ENCODE measurements at places on chromosomes 16 and 17.

DNA sequence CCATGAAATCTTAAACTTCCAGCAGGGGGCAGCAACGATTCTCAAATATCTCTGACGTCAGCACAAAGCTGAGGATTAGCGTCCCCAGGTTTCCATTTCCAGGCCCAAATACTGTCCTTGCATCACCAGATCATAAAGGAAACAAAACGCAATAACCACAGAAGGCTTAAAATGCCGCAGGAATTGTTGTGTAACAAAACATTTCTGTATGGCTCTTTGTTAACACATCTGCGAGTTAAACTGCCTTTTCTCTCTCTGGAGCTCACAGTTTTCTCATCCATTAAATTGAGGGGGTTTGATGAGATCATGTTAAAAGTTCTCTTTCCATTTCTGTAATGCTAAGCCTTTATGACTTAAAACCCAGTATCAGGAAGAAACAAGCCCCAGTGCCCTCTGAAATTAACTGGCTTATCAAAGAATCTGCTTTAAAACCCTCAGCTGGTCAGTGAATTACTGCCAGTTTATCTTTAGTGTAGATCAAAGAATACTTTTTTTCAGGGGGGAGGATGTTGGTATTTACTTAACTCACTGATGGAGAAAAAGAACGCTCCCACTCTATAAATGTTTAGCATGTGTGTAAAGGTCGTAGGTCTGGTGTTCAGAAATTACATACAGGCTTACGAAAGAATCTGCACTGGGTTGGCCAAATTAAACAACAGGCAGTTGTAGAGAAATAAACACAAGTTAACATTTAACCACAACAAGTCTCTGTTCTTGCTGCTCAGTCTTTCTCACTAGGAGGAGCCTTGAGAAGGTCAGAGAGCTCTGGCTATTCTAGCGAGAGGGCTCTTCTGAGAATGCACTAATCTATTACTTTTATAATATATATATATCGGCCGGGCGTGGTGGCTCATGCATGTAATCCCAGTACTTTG, 10.6 kb upstream of the TERF2 start:
- peak; percentile 56 for DNase-seq

DNA sequence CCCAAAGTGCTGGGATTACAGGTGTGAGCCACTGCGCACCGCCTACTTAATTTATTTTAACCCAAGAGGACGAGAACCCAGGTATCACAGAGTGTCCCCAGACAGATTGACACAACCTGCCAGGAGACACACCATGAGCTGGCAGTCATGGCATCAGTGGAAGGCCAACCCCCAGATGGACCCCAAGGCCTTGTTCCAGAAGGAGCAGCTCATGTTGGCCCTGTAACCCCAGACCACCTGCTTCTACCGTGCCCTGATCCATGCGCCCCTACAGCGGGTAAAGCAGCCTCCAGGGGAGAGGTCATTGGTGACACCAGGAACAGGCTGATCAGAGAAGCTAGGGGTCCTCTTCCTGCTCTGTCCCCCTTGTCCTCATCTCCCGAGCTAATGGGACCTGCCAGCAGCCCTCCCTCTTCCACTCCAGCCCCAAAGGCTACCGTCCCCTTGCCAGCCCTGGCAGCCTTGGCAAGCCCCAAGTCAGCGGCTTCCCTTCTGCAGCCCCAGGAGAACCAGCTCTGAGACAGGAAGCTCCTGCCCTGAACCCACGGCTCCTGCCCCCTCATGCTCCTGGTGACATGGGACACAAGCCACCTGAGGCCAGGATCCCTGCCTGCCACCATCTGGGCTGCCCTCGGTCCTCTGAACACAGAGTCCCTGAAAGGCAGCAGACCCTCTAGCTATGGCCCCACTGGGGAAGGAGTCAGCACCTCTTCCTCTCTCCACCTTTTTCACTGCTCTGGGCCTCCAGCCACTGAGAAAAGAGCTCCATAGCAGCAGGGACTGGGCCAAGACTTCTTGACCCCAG, 6.3 kb downstream of the SULT1A1 start:
- DNase-seq, result no peak

GRCh38 chr16:65843941-65844340, 522.5 kb upstream of the CDH5 start:
- no peak for DNase-seq

GRCh38 chr16:78648517-78648916, 549.1 kb downstream of the WWOX start:
- DNase-seq, result no peak

GRCh38 chr17:50637829-50638605, 3.3 kb downstream of the ABCC3 start:
- no peak for DNase-seq

DNA sequence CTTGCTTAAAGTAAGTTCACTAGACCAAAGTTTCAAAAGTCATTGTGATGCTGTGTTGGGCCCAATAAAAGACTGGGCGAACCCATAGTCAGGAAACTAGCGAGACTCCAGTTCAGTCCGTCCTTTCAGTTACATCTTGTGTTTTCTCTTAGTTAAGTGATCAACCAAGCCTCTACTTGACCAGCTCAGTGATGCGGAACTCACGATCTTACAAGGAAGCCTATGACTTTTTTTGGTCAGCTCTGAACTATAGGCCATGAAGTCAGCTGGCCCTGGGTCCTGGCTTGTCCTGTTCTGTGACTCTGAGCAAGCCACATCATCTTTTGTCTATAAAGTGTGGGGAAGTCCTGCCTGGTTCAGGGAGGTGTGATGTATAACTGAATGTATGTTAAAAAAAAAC, 21.7 kb upstream of the WSCD1 start:
- no peak for DNase-seq

GRCh38 chr16:81923296-81923695, 88.0 kb downstream of the SDR42E1 start:
- DNase-seq, result no peak

DNA sequence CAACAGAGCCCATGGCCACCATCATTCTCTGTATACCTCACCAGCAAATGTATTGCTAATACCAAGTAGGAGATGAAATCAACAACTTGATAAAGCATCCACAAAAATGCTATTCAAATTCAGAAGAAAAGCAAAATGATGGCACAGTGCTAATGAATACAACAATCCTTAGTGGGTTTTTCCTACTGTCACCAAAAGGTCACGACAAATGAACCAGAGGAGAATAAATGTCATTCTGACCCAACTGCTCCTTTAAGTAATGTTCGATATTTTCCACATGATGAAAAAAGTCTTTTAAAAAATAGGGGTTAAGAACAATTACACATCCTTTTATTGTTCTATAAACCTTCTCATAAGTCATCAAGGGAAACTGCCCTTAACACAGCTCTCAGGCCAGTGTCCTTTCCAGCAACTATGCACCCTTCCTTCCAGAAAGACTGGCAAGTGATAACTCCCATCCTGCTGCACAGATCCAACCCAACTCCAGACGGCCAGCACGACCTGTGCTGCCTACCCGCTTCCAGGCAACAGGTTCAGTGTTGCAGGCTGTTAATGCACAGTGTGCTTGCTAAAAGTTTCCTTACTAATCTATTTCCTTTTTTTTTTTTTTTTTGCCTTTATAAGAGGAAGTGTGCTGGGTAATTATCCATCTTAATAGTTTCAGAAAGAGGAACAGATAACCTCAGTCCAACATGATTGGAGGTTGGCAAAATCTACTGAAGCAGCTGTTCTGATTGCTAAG, 15.4 kb downstream of the FBXO31 start:
- DNase-seq, result no peak

DNA sequence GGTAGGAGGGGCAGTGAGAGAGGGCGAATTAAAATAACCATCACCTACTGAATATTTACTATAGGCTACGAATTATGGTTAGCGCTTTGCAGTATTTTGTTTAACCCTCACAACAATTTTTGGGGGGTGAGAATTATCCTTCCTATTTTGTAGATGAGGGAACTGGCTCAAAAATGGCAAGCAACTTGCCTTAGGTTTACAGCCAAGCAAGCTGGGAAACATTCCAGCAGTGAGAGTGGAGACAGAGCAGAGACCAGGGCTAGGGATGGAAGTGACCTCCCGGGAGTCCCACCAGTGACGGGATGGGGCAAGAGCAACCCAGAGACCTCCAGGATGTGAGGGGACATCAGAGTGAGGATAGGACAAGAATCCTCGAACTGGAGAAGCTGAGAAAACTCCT, 352 bp upstream of the VMO1 start:
- no peak for DNase-seq

- no peak for DNase-seq
Observed at GRCh38 chr17:45104907-45105624, 27.2 kb downstream of the PLCD3 start.

- no peak for DNase-seq
Observed at GRCh38 chr16:77897129-77897437, 108.7 kb downstream of the VAT1L start.

DNA sequence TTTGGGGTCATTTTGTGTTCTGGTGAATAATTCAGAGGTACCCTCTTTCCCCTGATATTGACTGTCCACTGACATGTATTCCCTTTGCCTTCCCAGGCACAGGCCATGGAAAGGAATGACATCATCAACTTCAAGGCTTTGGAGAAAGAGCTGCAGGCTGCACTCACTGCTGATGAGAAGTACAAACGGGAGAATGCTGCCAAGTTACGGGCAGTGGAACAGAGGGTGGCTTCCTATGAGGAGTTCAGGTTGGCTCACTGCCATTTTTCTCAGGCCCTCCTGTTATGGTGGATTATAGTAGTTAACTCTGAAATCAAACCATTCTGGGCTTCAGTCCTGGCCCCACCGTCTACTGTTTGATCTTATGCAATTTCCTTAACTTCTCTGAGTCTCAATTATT, 1.6 kb upstream of the EFTUD2 start:
- no peak for DNase-seq

GRCh38 chr16:79298894-79299799, 301.4 kb downstream of the MAF start:
- DNase-seq, result no peak

DNA sequence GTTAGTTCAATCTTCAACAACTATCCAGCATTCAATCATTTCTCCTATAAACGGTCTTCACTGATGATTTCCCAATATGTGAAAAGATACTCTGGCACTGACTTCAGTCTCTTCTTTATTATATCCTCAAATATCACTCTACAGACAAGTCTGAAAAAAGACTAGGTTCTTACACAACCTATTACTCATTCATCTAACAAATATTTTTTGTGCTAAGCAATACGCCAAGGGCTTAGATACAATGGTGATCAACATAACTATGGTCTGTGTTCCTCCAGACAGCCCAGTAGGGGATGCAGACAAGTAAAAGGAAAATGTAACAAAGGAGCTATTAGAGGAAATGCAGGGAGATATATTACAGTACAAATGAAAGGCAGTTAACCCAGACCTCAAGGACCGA, 63.9 kb downstream of the MYO1D start:
- DNase-seq, result no peak

- DNase-seq, result peak; percentile 76
Observed at GRCh38 chr17:77465358-77466041, 324.7 kb downstream of the SEC14L1 start.

DNA sequence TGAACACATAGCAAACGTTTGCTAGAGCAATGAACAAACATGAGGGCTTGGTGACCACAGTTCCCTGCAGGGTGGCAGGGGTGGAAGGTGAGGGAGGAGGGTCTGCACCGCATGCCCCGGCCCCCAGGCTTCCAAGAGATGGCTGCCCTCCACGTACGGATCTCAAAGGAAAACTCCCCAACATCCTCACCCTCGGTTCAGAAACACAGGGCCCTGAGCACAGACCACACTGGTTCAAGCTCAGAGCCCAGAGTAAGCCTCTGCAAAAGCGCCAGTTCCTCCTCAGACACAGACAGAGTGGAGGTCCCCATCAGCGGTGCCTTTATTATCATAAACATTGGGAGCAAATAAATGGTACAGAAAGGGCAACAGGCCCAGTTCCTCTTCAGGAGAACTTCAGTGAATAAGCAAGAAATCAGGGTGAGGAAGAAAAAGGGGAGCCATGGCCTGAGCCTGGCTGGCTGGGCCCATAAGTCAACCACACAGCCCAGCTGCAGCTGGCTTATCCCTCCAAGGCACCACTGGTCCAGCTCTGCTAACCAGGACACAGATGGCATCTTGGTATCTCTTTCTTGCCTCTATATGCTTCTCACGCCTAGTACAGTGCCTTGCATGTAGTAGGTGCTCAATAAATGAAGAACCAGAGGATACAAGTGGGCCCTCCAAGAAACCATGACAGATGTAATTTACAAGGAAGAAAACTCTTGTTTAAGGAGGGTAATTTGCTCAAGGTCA, 11.0 kb downstream of the MPO start:
- no peak for DNase-seq

DNA sequence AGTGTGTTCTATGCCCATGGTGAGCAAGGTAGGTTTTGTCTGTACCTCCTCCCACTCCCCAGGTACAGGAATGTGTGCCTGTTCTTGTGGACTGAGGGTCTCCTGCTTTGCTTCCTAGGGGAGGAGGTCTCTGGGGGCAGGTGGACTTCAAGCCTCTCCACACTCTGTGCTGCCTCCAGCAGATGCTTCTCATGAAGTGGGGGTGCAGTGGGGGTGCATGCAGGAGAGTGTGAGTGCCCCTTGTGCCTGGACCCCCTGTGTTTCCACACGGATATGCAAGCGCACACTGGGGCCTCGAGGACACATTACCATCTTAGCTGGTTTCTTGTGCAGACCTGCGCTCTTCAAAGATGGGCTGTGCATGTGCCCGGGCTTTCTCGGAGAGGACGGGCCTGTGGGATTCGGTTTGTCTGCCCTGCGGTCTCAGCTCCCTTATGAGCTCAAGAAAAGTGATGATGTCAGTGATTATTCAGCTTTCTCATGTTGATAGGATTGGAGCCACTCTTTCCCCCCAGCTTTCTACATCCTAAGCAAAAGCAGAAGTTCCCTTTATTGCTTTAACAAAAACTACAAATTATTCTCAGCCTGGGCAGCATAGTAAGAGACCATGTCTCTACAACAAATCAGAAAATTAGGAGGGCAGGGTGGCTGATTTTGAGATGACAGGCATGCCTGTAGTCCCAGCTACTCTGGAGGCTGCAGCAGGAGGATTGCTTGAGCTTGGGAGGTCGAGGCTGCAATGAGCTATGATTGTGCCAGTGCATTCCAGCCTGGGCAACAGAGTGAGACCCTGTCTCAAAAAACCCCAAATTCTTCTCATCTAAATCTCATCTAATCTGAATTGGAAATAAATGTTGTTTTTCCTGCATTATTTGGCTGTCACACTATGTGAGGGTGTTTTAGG, 86.8 kb downstream of the RPTOR start:
- no peak for DNase-seq

DNA sequence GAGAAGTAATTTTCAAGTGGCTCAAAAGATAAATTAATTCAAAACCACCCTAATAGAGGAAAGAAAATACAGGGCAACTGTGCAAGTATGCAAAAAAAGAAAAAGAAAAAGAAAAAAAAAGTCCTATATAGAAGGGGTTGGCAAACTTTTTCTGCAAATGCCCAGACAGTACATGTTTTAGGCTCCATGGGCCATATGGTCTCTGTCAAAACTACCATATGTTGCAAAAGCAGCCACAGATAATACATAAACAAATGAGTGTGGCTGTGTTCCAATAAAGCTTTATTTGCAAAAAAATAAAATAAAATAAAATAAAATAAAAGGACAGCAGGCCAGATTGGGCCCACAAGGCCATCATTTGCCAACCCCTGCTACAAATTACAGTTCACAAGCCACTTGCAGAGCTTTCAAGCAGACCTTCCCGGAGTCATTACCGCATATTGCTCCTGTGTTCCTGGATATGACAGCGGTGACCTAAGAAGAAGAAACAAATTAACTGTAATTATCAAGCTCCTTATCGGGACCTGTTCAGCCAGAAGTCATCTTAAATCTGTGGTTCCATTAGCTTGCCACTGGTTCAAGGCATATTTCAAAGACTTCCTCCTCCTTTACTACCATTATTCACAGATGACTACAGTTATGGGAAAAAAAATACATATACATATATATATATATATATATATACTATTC, 15.9 kb downstream of the ZC3H7A start:
- no peak for DNase-seq

Data from stimulated activated CD4-positive, alpha-beta T cell treated with anti-CD3 and anti-CD28 coated beads, Interleukin-4, amount 100 ng/mL, for 1 hour (primary cell).